IMR-90 (cell line): ENCODE measurements at places on chromosomes 12 and 14.

DNA sequence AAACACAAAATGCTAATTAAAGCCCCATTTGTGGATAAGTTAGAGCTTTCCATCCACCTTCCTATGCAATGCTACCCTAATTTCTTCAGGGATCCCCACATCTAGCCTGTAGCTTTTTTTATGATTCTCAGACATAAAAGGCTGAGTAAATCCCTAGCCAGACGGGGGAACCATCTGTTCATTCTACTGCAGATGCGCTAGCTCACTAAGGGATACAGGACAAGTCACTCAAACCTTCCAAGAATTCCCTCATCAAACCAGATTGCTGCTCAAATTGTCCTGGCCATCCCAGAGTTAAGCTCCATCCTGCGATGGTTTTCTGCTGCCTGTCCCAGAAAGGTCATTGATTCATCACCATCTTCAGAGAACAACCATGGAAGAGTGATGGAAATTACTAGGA lies 56.7 kb downstream of the MYRFL start:
- no peak for DNase-seq

DNA sequence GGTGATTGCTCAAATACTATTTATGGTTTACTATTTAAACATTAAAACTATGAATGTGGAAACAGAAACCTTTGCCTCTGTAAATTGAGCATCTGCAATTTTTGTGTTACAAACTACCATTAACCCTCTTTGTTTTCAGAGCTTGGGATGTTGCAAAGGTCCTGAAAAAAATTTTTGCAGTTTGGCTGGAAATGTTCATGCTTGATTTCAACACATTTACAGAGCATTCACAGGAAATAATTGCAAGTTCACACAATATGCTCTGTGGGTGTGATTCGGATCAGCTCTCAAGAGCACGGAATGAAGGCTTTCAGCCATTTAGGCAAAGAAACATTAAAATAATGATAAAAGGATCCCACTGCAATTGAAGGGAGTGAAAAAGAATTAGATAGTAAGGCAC lies 232.9 kb downstream of the ATP23 start:
- no peak for DNase-seq

- DNase-seq, result no peak
Observed at GRCh38 chr12:54386403-54387113, 2.0 kb upstream of the ZNF385A start.

- DNase-seq, result peak; percentile 32
Observed at GRCh38 chr12:29889737-29890136, 106.0 kb upstream of the TMTC1 start.

- peak; percentile 6 for DNase-seq
Observed at GRCh38 chr12:105671720-105672119, 341.2 kb downstream of the C12orf75 start.

- peak; percentile 42 for DNase-seq
Observed at GRCh38 chr12:124910561-124911478, 3.6 kb downstream of the UBC start.

DNA sequence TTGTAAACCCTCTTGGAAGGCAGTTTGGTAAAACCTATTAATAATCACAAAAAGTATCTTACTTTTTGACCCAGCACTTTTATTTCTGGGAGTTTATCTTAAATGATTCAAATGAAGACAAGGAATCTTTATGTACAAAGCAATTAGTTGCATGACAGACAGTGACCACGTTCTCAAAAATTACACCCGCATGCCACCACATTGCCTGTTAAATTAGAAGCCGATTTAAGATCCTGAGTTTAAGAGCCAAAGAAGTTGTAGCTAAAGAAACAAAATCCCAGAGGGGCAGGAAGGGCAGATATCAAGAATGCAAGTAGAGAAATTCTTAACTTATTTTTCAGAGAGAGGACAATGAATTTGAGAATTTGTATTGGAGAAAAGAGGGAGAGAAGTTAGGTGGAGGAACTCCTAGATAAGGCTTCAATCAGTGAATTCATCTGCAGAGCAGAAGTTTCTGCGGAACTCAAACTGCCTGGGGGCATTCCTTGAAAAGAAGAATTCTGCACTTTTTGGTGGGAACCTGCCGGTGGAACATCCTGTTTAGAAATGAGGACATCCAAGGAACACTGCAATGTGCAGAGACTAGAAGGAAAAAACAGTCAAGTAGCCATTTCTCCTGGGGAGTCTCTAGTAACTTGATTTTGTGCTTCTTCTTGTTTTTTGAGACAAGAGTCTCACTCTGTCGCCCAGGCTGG lies 1.1 kb upstream of the RIOX1 start:
- DNase-seq, result no peak

DNA sequence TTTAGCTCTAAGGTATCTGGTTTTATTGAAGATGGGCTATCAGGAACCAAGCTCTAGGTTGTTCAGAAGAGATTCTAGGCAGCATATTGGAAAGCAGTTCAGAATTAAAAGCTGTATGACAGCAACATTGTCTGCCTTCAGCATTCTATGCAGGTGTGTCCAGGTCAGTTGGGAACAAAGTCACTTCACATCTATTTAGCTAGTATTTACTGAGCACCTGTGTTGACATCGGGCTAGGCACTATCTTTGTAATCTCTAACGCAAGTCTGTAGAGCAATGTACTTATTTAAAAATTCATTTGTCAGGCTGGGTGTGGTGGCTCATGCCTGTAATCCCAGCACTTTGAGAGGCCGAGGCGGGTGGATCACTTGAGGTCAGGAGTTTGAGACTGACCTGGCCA lies 6.8 kb upstream of the EID3 start:
- DNase-seq, result no peak

GRCh38 chr14:36660736-36661505 lies 739 bp upstream of the PAX9 start:
- no peak for DNase-seq

DNA sequence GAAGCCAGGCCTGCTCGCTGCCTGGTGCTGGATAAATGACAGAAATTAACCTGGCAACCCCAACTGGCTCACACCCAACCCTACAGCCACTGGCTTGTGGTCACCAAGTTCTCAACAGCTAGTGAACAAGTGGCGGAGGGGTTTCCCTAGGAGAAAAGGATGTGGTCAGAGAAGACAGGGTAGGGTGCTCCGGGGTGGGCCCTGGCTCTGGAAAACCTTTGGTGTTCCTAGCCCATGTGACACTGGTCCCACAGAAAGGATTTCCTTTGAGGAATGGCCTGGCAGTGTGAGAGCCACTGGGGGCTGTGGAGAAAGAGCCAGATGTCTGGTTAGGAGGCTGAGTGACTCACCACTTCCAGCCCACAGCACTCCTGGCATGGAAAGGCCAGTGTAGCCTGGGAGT lies 8.7 kb downstream of the SYNE3 start:
- peak; percentile 75 for DNase-seq

- DNase-seq, result no peak
Observed at GRCh38 chr12:12486661-12487240, 75.9 kb downstream of the DUSP16 start.

DNA sequence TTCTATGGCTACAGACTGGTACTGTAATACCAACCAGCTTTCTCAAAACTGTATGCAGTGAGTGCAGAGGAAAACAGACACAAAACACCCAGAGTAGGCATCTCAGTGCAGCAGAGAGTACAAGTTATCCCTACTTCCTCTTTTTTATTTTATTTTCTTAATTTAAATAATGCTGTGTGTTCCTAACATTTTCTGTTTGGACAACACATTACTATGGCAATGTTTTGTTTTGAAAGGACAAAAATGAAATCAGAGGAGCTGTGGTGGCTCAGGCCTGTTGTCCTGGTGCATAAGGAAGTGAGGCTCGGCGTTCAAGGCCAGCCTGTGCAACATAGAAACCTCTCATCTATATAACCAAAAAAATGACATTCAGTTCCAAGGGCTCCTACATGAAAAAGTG lies 33.7 kb upstream of the SELPLG start:
- no peak for DNase-seq

- peak; percentile 82 for DNase-seq
Observed at GRCh38 chr12:67705394-67706370, 57.1 kb downstream of the DYRK2 start.

DNA sequence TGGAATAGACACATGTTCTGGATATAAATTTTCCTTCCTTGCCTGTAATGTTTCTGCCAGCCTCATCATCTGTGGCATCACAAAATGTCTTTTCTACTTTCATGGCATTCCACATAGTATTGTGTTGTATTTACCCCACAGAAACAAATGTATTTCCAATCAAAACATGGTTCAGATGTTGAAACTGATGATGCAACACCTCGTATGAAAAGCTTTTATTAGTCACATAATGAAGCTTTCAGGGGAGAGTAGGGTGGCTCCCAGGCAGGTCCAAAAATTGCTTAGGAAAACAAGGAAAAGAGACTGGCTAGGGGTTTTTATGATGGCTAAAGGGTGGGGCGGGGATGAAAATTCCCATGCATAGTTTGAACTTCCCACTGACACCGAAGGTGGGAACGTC lies 29.1 kb upstream of the ZNF641 start:
- no peak for DNase-seq

DNA sequence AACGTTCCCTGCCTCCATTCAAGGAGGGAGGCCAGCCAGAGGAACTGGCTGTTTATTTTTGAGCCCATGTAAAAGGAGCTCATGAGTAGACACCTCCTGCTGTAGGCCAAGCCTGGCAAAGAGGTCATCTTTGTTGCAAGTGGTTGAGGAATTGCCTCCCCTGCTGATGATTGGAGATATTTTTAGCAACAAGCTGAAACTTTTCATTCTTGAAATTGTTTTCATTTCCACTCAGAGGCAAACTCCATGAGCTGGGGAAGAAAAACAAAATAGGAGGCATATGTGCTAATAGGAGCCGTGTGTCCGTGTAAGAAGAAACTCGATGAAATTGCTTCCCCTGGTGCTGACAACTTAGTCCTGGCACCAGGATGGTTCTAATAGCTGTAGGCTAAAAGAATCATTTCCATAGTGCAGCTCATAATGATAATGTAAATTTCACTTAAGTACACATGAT lies 440.1 kb upstream of the FAR2 start:
- DNase-seq, result peak; percentile 61

- no peak for DNase-seq
Observed at GRCh38 chr12:98799146-98799810, 154.2 kb downstream of the APAF1 start.

- DNase-seq, result no peak
Observed at GRCh38 chr12:97257726-97258125, 204.9 kb upstream of the RMST start.

- no peak for DNase-seq
Observed at GRCh38 chr12:82817368-82817767, 130.7 kb downstream of the TMTC2 start.

DNA sequence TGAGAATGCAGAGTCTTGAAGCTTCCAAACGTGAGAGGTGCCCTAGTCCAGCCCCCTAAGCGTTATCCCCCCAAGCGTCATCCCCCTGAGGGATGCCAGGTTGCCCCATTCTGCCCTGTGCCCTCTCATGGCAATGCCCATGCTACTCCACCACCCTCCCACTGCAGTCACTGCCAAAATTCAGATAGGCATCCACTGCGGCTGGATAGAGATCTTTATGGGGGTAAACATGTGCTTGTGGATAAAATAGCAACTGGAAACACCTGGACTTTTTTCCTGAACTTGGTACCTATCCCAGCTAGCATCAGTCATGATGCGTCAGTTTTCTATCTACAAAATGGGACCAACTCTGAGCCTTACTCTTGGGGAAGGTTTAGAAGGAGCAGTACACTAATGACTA lies 92.7 kb upstream of the HOXC13 start:
- no peak for DNase-seq

DNA sequence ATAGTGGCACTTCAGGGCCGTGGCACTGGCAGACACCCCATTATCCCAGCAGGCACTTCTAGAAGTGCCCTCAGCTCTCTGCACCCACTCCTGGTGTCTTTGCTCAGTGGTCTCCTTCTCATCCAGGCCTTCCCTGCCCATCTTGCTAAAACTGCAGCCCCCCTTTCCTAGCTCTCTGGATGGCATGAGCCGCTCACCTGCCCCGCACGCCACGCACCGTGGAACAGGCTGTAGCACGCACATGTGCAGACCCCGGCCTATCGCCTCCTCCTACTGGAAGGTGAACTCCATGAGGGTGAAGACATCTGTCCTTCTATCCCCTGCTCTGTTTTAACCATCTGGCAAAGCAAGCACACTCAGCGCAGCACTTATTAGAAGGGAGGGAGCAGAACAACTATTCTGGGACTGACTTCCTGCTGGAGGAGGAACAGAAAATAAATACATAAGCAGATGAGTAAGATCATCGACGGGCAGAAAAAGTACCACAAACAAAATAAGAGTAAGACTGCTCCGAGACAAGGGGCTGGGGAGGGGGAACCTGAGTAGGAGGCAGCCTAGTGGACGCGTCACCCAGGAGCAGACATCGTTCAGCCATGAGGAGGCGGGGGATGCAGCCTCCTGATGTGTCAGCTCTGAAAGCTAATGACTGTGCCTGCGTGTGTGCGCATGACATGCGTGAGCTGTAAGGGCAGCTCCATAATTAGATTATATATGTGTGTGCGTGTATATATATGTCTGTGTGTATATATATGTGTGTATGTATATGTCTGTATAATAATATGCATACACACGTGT lies 7.8 kb upstream of the FZD10 start:
- no peak for DNase-seq

- DNase-seq, result no peak
Observed at GRCh38 chr12:13242936-13243335, 46.4 kb downstream of the EMP1 start.

GRCh38 chr12:100858656-100859055 lies 64.1 kb downstream of the ANO4 start:
- DNase-seq, result peak; percentile 16

DNA sequence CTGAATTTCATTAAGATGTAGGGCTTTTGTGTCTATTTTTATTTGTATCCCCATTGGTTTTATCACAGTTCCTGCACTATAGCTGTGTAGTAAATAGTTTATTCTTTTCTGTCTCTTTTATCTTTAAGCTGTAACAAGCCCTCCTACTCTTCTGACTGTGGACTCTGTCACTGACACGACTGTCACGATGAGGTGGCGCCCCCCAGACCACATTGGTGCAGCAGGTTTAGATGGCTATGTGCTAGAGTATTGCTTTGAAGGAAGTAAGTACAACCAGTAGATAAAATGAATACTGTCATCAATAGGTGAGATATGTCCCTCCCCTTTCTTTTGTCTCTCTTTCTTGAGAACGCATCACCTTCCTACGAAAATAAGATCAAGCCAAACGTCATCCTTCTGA lies 34.1 kb upstream of the CHPT1 start:
- DNase-seq, result no peak

GRCh38 chr12:126218697-126219096 lies 1153.5 kb downstream of the AACS start:
- no peak for DNase-seq

- DNase-seq, result no peak
Observed at GRCh38 chr12:60387356-60387755, 791.5 kb downstream of the SLC16A7 start.

DNA sequence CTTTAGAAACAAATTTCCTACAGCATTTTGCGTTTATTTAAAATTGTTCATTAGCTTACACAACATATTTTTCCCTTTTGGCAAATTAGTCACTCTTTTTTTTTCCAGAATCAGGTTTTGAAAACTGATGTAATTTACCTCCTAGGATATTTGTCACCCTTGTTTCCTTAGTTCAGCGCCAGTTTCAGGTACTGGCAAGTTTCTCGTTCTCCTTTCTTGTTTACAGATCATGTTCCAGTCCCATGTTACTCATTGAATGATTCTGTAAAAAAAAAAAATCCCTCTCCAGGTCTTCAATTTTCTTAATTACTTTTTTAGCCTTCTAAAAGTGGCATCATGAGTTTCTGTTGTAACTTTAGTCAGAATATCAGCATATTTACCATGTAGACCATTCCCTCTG lies 2.7 kb downstream of the PPP4R4 start:
- DNase-seq, result no peak
